ENCODE measurements at places on chromosomes 3 and 15. TPM values are rescaled to one million over a fixed set of nuclear protein-coding genes. Genes with fewer than 3 reads are reported as not detected.

- H3K4me3 ChIP-seq: no peak overlapping the region
- H3K4me1 ChIP-seq: no peaks in the 10 kb centered on the region
- no peaks in the 10 kb centered on the region for H3K27me3 ChIP-seq
- H3K36me3 ChIP-seq: no peaks in the 10 kb centered on the region
- no peak for DNase-seq
Observed at GRCh38 chr3:130779031-130779430, 32.4 kb upstream of the PIK3R4 start.

GRCh38 chr3:172173316-172174254, 134.2 kb downstream of the FNDC3B start:
- DNase-seq: no peak
- H3K36me3 ChIP-seq: peaks cover 14% of the 10 kb centered on the region
- H3K4me1 ChIP-seq: peaks cover 74% of the 10 kb centered on the region
- no peaks in the 10 kb centered on the region for H3K27me3 ChIP-seq
- H3K4me3 ChIP-seq: no peak overlapping the region

DNA sequence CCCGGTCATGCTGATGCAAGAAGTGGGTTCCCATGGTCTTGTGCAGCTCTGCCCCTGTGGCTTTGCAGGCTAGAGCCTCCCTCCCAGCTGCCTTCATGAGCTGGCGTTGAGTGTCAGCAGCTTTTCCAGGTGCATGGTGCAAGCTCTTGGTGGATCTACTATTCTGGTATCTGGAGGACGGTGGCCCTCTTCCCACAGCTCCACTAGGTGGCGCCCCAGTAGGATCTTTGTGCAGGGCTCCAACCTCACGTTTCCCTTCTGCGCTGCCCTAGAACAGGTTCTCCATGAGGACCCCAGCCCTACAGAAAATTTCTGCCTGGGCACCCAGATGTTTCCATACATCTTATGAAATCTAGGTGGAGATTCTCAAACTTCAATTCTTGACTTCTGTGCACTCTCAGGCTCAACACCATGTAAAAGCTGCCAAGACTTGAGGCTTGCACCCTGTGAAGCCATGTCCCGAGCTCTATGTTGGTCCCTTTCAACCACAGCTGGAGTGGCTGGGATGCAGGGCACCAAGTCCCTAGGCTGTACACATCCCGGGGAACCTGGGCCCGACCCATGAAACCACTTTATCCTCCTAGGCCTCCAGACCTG, 238.4 kb upstream of the MDFIC2 start:
- peak; percentile 20 for DNase-seq
- no peaks in the 10 kb centered on the region for H3K36me3 ChIP-seq
- no peak overlapping the region for H3K4me3 ChIP-seq
- no peak overlapping the region for H3K27ac ChIP-seq
- no peaks in the 10 kb centered on the region for H3K4me1 ChIP-seq

ARHGEF3 gene
- 34.1 TPM for total RNA-seq

- H3K4me3 ChIP-seq: no peak overlapping the region
- no peak overlapping the region for H3K27ac ChIP-seq
- no peaks in the 10 kb centered on the region for H3K4me1 ChIP-seq
- no peak for DNase-seq
- H3K27me3 ChIP-seq: no peaks in the 10 kb centered on the region
Observed at GRCh38 chr3:56590814-56591213, 33.8 kb downstream of the CCDC66 start.

FHIT gene
- 12.8 TPM for total RNA-seq

SCG5 gene
- total RNA-seq: 0.73 TPM

TNK2 gene
- 58.7 TPM for total RNA-seq

PLCH1 gene
- total RNA-seq: 8.5 TPM

MB21D2 gene
- 4.1 TPM for total RNA-seq

DNA sequence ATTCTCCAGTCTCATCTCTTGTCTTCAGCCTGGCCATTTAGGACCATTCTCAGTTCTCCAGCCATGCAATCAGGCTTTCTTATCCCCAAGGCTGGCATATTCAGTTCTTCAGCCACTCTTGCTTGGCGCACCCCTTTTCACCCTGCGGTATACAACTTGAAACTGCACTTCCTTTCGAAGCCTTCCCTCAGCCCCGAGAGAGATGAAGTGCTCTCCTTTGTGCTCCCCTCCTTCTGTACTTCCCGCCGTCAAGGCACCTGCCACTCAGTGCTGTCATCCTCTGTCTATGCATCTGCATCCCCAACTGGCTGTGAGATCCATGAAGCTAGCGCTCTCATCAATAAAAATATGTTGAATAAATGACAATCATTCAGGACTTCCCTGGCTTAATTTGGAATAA, 45.7 kb downstream of the MORC1 start:
- H3K36me3 ChIP-seq: no peaks in the 10 kb centered on the region
- H3K4me3 ChIP-seq: no peak overlapping the region
- no peaks in the 10 kb centered on the region for H3K27me3 ChIP-seq
- H3K27ac ChIP-seq: no peak overlapping the region

GRCh38 chr3:174099724-174100123, 702.2 kb downstream of the NLGN1 start:
- H3K27ac ChIP-seq: no peak overlapping the region
- no peaks in the 10 kb centered on the region for H3K4me1 ChIP-seq
- H3K4me3 ChIP-seq: no peak overlapping the region

TRAT1 gene
- 0.55 TPM for total RNA-seq

DNA sequence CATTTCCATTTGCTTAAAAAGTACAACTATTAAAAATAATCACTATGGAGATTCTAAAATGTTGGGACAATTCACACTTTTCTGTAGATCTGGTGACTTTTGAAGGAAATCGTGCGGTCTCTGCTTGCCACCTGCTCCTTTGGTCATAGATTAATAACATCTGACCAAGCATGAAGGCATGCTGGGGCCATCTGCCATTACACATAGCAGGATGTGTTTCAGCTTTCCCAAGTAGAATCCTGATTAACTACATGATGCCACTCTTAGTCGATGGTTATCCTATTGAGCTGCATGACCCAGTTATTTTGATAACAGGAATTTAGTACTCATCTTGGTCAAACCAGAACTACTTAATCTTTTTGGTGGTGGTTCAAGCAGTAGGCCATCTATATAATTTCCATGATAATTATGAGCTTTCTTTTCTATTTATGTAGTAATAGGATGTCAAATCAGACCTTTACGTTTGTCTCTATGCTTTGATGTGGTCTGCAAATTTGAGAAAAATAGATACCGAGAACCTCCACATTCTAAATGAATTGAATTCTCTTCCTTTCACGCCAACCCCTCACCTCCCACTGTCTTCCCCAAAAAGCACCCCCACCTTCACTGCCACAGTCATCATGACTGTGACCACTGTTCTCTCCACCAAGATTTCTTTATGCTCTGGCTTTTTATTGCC, 158.1 kb downstream of the DIPK2A start:
- H3K27ac ChIP-seq: no peak overlapping the region
- no peak for DNase-seq
- H3K4me3 ChIP-seq: no peak overlapping the region
- H3K36me3 ChIP-seq: no peaks in the 10 kb centered on the region

DNA sequence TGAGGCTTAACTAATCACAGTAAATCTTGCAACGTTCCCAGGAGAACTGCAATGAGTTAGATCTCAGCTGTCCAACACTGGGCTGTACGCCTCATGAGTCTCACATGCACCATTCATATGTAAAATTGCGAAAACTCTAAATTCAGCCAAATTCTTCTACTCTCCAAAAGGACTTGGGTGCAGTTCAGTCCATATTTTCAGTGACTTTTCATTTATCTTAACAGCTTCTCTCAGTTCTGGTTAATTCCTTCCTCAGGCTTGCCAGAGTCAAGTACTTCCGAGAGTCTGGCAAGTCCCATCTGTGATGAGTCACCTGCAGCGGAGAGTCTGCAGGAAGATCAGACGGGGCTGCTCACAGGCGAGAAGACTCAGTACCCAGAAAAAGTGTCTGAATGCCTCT, 11.5 kb downstream of the CCDC80 start:
- H3K4me1 ChIP-seq: no peaks in the 10 kb centered on the region
- H3K4me3 ChIP-seq: no peak overlapping the region
- no peaks in the 10 kb centered on the region for H3K27me3 ChIP-seq
- DNase-seq: no peak
- H3K27ac ChIP-seq: no peak overlapping the region

- no peaks in the 10 kb centered on the region for H3K36me3 ChIP-seq
- H3K4me1 ChIP-seq: no peaks in the 10 kb centered on the region
- H3K27me3 ChIP-seq: no peaks in the 10 kb centered on the region
- no peak overlapping the region for H3K27ac ChIP-seq
Observed at GRCh38 chr15:95647531-95648277, 682.8 kb upstream of the NR2F2 start.

RHCG gene
- total RNA-seq: not detected

DNA sequence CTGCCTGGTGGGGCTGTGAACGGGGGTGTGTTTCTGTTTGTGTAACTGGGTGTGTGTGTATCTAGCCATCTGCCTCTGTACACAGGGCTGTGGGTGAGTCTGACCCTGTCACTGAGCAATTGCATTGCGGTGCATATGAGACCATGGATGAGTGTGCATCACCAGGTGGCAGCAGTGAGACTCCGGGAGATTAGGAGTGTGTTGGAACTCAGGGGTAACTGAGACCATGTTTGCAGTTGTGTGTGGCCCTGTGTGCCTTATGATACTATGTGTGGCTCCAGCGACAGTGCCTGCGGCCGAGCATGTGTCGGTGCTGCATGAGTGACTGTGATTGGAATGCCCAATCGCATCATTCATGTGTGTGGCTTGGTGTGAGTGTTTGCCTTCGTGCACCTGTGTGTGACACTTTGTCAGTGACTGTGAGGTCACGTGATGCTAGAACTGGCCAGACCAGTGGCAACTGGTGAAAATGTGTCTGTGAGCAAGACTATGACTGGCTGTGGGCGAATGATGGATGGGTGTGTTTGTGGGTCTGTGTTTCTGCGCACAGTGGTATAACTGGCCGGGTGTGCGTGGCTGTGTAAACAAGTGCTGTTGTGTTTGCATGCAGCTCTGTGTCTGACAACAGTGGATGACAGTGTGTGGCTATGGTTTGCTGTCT, 14.0 kb downstream of the VILL start:
- H3K4me1 ChIP-seq: peaks cover 21% of the 10 kb centered on the region
- H3K27me3 ChIP-seq: no peaks in the 10 kb centered on the region
- peak; percentile 68 for DNase-seq
- H3K27ac ChIP-seq: no peak overlapping the region
- H3K36me3 ChIP-seq: no peaks in the 10 kb centered on the region

GRCh38 chr3:186871403-186871924, 29.0 kb downstream of the ADIPOQ start:
- no peak overlapping the region for H3K27ac ChIP-seq
- peaks cover 11% of the 10 kb centered on the region for H3K4me1 ChIP-seq
- no peaks in the 10 kb centered on the region for H3K27me3 ChIP-seq
- no peak for DNase-seq
- H3K36me3 ChIP-seq: no peaks in the 10 kb centered on the region
- no peak overlapping the region for H3K4me3 ChIP-seq

IL17RB gene
- total RNA-seq: 5.5 TPM

DNA sequence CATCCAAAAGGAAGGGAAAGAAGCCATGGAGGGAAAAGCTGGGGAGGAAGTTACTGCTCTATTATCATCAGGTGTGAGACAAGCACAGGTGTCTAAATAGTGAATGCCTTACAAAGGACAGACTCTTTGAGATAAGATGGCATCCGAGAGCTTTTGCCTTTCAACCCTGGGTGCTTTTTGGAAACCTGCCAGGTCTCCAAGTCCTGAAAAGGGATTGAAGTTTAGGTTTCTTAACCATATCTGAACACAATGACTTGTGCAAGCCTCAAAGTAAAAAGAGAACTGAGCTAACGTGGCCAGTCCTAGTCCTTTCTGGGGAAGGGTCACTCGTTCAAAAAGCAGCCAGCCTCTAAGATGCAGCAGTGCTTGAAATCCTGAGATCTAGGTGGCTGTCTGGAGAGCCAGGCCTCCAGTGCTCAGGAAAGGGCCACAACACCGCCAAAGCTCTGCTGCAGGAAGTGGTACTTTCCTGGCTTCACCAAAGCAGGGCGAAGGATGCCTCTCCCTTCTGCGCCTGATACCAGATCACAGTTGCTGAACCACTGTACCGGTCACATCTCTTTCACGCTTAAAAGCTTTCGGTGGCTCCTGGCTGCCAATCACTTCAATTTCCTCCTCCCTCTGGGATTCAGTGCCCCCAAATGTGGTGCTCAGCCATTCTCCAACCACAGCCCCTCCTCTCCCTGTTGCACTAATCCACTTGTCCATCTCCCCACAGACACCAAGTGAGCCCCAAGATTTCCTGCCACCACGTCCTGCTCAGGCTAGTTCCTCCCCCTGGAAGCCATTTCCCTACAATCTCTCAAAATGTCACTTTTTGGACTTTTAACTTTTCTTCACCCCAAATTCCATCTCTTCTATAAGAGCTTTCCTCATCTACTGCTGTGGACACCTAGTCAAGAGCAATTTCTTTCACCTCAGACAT, 104.1 kb upstream of the LPP start:
- peaks cover 7% of the 10 kb centered on the region for H3K4me1 ChIP-seq
- H3K27ac ChIP-seq: no peak overlapping the region
- H3K27me3 ChIP-seq: no peaks in the 10 kb centered on the region
- no peaks in the 10 kb centered on the region for H3K36me3 ChIP-seq
- H3K4me3 ChIP-seq: no peak overlapping the region

CLDN18 gene
- 66.8 TPM for total RNA-seq

- no peak for DNase-seq
- peaks cover 4% of the 10 kb centered on the region for H3K27me3 ChIP-seq
- no peaks in the 10 kb centered on the region for H3K36me3 ChIP-seq
- no peak overlapping the region for H3K27ac ChIP-seq
- H3K4me3 ChIP-seq: no peak overlapping the region
- H3K4me1 ChIP-seq: no peaks in the 10 kb centered on the region
Observed at GRCh38 chr15:101521591-101521990, 32.1 kb upstream of the PCSK6 start.

GRCh38 chr3:155313300-155313699, 19.8 kb upstream of the STRIT1 start:
- H3K36me3 ChIP-seq: no peaks in the 10 kb centered on the region
- no peak overlapping the region for H3K4me3 ChIP-seq
- H3K4me1 ChIP-seq: no peaks in the 10 kb centered on the region
- no peak for DNase-seq

DNA sequence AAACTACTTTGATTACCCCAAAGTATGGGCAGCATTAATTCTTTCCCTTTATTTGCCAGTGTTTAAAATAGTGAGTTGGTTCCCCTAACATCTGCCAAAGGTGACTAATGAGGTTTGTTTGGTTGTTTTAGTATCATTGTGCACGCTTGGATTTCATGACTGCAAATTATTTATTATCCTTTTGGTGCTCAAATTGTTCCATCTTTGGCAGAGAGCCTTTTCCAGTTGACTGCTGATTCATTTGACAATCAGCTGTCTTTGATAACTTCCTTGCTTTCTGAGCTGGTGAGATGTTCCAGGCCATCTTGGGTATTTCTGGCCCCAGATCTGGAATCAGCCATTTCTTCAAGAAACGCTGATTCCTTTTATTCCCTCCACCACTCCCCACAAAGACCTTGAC, 8.9 kb downstream of the DLEC1 start:
- no peaks in the 10 kb centered on the region for H3K27me3 ChIP-seq
- H3K27ac ChIP-seq: no peak overlapping the region
- no peaks in the 10 kb centered on the region for H3K4me1 ChIP-seq
- no peak for DNase-seq
